Stimulated activated CD8-positive, alpha-beta memory T cell treated with anti-CD3 and anti-CD28 coated beads, Interleukin-4, amount 100 ng/mL, for 48 hours (primary cell): ENCODE measurements at places on chromosomes 2 and 18.

DNA sequence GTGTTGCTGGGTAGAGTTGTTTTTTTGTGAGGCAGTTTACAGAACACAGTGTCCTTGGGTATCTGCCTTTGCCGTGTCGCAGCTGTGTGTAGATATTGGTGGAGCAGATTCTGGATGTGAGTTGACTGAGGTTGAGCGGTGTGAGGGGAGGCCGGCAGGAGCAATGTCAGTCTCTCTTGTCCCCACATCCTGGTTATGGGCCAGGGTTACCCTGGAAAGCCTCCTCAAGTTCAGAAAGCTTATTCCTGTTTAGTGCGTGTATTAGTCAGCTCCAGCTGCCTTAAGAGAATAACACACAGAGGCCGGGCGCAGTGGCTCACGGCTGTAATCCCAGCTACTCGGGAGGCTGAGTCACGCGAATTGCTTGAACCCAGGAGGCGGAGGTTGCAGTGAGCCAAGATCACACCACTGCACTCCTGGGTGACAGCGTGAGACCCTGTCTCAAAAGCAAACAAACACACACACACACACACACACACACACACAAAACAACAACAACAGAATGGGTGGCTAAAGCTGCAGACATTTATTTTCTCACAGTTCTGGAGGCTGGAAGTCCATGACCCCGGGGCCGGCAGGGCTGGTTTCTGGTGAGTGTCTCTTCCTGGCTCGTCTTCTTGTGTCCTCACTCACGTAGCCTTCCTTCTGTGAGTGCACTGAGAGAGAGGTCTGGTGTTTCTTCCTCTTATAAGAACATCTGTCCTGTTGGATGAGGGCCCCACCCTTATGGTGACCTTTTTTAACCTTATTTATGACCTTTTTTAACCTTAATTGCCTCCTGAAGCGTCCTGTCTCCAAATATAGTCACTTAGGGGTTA lies 5.1 kb downstream of the NCK2 start:
- DNase-seq: peak; percentile 70

- peak; percentile 87 for DNase-seq
Measured at GRCh38 chr2:205885492-205886099, 200.4 kb downstream of the INO80D start.

GRCh38 chr2:151258121-151258520 lies 3.5 kb downstream of the RBM43 start:
- no peak for DNase-seq

DNA sequence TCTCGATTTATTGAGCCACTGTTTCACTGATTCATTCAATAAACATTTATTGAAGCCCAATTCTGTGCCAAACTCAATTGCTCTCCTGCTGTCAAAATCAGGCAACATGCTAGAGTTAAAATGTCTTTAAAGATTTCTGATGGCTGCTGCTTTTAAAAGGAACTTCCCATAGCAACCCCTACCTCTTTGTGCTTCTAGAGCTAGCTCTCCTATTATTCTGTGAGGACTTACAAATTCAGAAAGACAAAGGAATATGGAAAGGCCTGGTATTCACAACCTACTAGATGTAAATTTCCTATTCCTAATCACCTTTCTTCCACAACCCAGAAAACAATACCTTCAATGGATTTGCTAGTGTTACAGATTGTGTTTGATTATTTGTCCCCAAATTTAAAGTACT lies 395.5 kb downstream of the NRXN1 start:
- DNase-seq: no peak

GRCh38 chr2:177909962-177910361 lies 162.6 kb downstream of the PDE11A start:
- no peak for DNase-seq

DNA sequence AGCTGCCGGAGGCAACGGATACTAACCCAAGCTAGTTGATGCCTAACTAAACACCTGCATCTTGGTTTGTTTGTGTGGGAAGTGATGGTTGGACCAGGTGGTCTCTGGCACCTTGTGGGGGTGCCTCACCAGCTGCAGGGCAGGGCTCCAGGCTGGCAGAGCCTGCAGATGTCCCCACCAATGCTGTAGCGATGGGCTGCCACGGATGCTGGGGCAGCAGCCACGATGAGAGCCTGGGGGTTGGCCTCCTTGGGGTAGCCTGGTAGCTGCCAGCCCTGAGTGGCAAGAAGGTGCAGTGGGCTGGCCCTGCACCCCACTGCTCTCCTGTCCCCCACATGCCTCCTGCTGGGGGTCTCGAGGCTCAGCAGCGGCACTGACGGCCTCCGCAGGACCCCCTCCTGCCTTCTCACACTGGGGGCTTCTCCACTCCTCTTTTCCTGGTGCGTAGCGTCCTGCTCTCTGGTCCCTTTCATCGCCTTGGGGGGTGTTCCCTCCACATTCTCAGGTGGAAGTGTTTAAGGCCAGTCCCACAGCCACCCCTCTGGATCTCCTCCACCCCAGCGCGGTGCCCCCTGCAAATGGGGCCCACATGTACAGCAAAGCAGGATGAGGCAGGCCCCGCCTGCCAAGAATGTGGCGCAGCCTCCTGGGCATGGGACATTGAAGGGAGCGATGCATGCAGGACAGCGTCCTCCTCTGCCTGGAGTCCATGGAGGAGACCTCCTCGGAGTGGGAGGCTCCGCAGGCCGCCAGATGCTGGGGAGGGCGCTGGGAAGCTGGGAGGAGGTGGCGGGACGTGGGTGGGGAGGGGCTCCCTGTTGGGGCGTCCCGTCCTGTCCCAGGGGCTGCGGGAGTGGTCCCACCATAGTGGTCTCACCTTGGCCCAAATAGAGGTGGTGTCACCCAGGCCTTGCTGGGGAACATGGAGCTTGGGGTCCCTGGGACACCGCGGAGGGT lies 173.1 kb downstream of the ASB1 start:
- DNase-seq: no peak

DNA sequence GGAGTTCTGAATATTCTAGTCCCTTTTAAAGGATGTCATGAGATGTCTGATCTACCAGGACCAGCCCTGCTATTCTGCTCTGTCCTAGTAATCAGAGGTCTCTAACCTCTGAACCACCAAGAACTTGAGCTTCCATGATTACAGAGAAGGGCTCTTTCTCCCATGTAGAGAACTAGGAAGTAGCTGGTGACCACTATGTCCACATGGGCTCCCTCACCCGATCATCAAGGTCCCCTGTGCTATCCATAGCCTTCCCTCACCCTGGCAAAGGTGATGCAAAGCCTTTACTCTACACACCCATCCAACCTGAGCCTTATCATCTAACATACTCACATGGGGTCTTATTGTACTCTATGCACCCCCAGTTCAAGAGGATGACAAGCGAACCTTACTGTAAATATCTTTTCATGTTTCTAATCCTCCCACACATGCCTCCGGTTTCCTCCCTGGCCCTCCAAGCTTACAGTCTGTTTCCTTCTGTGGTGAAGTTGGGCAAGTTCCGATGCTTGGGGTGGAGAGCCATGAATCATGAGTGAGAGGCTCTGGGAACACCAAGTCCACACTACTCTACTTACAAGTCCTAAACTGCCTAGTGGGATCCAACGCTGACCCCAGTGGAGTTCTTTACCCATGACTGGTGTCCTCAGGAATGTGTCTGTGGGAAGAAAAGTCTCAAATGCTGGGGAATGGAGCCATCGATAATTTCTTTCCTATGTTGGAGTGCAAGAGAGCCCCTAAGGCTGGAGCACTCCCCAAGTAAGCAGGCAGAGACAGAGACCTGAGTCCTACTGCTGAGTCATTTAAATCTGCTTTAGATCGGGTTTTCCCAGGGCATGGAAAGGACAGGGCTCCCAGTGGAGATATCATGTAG lies 73.3 kb upstream of the KLF7 start:
- peak; percentile 54 for DNase-seq

DNA sequence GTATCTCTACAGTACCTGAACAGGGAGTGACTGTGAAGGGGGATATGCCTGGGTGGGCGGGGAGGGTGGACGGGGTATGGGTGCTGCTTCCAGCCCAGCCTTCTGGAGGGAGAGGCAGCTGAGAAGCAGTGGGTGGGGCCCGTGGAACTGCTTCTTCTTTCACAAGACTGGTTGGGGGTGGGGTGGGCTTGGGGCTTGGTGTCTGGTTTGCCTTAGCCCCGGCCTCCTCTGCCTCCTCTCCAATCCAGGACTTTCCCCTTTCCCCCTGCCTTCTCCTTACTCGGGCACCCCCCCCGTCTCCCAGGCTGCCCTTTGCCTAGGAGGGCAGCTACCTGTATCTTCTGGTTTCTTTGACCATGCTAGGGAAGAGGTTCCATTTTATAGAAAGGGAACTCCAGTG lies 233.4 kb downstream of the DYSF start:
- DNase-seq: no peak

- no peak for DNase-seq
Measured at GRCh38 chr2:36489281-36489680, 108.7 kb downstream of the FEZ2 start.

GRCh38 chr2:95317123-95317500 lies 20.0 kb downstream of the KCNIP3 start:
- no peak for DNase-seq

DNA sequence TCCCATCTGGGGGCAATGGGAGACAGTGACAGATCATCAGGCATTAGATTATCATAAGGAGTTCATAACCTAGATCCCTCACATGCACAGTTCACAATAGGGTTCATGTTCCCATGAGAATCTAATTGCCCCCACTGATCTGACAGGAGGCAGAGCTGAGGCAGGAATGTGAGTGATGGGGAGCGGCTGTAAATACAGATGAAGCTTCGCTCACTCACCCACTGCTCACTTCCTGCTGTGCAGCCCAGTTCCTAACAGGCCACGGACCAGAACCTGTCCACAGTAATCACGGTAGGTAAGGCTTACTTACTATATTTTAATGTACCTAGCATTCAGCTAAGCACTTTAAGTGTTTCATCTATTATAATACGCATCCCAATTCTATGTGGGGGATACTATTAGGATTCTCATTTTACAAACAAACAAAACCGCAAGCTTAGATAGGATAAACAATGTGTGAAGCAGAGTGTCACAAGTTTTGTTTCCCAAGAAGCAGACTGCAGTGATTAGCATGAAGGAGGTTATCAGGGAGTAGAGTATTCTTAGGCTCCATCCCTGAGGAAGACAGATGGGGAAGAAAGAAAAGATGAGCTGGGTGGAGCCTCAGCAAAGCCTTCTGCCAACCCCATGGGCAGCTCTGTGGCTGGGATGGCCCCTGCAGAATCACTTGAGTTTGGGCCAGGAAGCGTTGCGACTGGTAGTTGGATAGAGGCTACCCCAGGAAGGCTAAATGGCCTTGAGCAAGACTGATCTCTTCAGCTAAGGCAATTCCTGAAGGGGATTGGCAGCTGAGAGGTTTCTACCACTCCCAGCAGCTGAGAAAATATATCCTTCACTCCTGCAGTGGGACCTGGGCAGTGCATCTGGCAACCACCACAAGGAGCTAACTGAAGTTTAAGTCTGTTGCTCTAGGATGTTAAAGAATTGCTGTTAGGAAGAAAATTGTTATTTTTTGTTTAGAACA lies 133.1 kb downstream of the MREG start:
- DNase-seq: no peak
